C1 segment of cervical spinal cord (tissue), 14 donors: ENCODE measurements at places on chromosomes 4 and X.

DNA sequence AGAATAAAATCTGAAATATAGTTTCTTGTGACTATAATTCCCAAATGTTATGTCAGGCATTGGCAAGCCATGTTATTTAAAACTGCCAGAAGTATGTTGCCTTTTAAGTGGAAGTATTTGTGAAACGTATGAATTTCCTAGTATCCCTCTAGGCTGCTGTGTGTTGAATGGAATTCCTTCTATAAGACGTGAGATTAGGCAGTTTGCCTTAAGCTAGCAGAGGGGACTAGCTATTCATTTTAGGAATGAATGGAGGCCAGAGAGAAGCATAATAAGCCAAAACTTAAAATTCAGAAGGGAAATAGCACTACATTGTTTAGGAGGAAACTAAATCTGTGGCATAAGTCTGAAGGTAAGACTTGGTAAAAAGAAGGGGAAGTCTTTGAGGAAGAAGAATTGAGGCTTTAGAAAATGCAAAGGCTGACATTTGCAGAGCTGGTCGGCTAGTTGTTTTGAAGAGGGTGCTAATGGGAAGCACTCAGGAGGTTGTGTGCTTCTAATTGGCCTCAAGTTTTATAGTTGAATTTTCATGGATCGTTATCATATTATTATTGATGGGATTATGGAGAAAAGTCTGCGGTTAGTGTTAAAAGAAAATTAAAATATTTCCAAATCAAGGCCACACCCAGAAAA, 57.1 kb downstream of the TMEM131L start:
- DNase-seq, result no peak

DNA sequence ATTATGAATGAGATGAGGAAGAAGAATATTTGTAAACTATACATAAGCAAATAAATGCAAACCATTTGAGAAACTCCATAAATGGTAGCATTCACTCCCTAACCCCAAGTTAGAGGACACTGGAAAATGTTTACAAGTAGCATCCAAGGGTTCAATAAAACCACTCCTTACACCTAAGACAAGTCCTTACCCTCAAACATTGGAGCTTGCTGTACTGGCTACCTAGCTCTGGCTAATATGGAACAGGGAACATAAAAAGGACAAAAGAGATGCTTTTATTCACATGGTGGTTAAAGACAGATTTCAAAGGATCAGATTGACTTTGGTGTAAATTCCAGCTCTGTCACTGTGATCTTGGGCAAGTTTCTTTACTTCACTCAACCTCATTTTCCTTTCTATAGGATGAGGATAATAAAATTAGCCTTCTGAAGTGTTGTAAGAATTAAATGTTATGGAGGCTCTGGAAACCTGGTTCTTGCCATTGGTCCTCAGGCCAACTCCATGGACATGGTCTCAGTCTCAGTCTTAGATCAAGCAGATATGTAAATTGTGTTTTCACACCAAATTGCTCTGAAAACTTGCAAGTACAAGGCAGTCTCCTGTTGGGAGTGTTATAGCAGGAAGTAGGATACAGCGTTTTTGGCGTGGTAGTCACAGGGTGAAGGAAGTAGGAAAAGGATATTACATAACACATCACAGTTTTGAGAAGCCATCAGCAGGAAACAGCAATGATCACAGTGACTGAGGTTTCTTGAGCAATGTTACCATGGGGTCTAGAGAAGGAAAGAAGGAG, 3.3 kb downstream of the CXCL1 start:
- no peak for DNase-seq

DNA sequence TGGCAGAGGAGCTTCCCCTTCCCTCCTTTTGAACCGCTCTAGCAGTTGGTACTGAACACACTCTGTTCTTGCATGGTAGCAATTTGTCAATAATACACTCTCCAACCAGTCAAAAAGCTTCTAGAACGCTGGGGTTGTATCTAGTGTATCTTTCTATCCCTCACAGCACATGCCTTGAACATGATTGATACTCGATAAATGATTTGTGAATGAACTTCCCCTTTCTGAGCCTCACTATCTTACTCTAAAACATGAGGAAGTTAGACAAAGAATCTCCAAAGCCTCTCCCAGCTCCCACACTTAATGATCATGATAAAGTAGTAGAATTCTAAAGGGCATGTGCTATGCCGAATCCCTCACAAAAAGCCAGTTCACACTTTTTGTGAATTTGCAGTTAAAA, 64.4 kb downstream of the DLG3 start:
- no peak for DNase-seq

DNA sequence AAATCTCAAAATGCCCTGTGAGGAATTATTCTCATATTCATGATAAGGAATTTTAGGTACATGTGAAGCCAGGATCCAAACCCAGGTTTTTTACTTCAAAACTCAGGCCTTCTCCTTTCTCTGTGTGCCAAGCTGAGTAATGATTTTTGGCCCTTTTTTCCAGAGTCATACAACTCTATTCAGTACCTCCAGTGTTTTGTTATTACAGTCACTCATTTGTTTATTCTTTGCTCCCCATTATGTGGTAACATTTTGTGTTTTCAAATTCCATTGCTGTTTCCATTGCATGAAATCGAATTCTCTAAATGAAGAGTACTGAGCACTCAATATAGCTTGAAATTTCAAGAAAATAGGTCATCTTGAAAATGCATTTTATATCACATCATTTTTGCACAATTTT, 315.4 kb downstream of the NR3C2 start:
- DNase-seq, result no peak
